Activated effector memory CD4-positive, alpha-beta T cell treated with Interleukin-2 at 50 U/mL for 16 hours (primary cell): ENCODE measurements at places on chromosomes 13 and 19.

DNA sequence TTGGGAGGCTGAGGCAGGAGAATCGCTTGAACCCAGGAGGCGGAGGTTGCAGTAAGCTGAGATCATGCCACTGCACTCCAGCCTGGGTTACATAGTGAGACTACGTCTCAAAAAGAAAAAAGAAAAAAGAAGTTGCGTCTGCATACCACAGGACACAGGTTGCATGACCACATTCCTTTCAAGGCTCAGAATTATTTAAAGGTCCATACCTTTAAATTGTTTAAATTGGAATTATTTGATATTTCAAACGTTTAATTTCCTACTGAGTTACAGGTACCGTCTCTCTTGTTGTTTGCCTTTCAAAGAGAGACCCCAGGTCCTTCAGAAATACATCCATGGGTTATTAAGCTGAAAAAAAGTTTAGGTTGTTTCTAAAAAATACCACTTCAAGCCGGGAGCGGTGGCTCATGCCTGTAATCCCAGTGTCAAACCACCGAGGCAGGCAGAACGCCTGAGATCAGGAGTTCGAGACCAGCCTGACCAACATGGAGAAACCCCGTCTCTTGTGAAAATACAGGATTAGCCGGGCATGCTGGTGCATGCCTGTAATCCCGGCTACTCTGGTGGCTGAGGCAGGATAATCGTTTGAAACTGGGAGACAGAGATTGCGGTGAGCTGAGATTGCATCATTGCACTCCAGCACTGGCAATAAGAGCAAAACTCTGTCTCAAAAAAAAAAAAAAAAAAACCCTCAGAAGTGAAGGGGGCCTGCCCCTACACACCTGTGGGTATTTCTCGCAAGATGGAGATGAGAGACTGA lies 18.6 kb downstream of the ZNF816 start:
- DNase-seq: no peak

DNA sequence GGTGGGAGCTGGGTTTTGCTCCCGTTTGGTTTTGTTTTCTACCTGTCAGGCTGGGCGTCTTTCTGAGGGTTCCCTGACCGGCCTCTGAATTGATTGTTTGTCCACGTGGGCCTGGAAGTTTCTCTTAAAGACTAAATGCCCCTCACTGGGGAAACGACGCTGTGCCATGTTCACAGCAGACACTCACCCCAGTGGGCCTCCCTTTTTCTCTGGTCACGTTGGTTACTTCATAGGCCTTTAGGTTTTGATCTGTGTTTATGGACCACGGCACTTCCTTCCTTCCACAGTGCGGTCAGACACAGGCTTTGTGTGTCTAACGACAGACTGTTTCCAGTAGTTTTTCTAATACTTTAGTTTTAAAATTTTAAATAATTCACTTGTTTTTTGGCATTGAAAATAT lies 20.1 kb upstream of the NDUFS7 start:
- DNase-seq: no peak

DNA sequence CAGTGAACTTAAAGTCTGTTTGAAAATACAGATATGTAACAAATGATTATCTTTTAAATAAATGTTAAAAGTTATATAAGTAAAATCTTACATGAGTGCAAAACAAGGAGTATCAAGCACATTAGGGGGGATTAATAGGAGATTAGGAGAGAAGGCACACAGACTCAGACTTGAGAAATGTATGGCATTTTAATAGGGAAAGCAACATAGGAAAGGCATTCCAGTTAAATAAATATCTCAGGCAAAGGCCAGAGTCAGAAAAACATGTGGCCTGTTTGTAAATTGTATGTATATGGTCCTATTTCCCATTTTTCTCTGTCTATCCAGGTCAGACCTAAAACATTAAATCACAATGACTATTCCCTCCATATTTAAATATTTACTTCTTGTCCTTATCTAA lies 462.7 kb downstream of the GPC6 start:
- DNase-seq: no peak

DNA sequence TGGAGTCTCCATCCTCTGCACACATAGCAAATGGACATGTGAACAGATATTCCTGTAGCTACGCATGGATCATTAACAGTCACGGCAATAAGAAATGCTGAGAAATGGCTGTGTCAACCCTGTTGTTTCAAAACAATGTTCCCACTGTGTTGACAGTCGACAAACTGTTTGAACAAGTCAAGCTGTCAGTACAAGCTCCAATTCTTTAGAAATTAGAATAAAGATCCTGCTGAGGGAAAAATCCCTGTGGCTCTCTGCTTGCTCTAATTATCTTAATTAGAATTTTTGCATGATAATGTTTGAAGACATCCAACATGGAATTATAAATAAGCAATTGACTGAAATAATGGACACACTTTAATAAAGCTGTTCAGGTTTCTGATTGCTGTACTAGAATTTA lies 37.9 kb upstream of the CPB2 start:
- DNase-seq: no peak
